ENCODE measurements at places on chromosomes 3 and 15.

GRCh38 chr15:40084650-40085049 is 24.0 kb downstream of the BMF start:
- no peak for DNase-seq

- no peak for DNase-seq
These were observed 78.4 kb downstream of the PCSK6 start for GRCh38 chr15:101411085-101411484.

- no peak for DNase-seq
These were observed 33.3 kb upstream of the CGNL1 start for GRCh38 chr15:57343048-57343447.

- no peak for DNase-seq
These were observed 109.0 kb upstream of the NEDD4 start for GRCh38 chr15:56102441-56102840.

- DNase-seq: no peak
These were observed 81.2 kb downstream of the ANO10 start for GRCh38 chr3:43540624-43541023.

DNA sequence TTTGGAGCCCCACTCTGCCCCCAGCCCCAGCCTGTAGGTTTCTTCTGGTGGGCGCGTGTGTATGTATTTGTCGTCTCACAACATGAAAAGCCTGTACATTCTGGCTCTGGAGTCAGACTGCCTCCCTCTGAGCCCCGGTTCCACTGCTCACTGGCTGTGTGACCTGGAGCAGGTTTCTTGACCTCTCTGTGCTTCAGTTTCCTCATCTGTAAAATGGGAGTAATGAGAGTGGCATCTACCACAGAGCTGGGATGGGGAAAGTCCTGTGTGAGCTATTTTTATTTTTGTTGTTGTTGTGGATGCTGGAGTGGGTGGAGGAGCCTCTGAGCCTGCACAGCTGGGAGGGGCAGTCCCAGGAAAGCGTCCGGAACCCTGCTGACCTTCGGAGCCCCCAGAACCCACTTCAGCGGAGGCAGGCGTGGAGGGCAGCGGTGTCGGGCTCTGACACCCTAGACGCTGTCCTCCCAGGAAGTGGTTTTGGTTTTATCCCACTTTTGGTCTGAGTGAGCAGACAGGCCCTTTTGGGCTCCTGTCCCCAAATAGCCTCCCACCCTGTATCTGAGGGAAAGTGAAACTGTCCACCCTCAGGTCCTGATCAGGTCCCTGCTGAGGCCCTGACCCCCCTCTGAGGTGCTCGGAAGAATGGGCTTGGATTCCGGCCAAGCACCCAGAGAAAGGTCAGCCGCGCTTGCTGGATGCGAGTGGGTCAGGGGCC is 103.5 kb downstream of the CHSY1 start:
- DNase-seq: no peak

DNA sequence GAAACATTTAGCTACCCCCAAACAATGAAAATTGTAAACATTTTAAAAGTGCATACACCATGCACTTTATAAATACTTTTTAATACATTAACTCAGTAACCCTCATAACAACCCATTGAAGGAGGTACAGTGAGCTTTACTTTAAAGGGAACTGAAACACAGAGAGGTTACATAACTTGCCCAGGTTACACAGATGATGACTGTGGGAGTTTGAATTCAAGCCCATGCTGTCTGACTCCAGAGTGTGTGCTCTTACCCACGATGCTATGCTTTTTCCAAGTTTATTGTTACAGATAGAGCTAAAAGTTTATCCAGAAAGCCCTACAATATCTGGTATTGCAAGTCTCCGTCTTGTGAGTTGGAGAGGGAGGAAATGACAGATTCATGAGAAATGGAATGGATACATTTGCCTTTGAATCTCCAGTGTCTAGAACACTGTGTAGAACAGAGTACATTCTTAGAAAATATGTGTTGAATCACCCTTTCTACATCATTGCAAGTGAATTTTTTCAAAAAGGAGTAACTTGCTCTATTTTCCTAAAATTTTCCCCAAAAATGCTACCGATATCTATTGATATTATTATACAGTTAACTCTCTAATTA is 428.3 kb downstream of the NAALADL2 start:
- no peak for DNase-seq

GRCh38 chr3:50342813-50343633 is 2.4 kb upstream of the RASSF1 start:
- no peak for DNase-seq

DNA sequence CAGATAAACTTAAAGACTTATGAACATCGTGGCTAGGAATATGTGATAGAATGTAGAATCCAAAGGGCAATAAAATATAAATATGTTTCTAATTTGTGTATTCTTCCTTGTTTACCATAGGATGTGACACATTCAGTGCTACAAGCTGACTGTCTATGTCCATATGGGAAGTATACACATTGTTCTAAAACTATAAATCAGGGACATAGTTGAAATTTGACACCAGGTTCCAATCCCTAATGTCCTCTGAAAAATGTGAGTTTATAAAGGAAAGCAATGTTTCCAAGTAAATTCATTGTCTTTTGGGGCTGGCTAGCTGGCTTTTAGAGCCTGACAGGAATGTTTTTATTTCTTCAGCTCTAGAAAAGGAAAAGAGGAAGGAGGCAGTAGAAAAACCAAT is 273.6 kb downstream of the CNTN4 start:
- DNase-seq: no peak

GRCh38 chr3:47476330-47476626 is 537 bp upstream of the SCAP start:
- no peak for DNase-seq

- DNase-seq: no peak
These were observed 44.1 kb upstream of the CMTM7 start for GRCh38 chr3:32347343-32348125.

DNA sequence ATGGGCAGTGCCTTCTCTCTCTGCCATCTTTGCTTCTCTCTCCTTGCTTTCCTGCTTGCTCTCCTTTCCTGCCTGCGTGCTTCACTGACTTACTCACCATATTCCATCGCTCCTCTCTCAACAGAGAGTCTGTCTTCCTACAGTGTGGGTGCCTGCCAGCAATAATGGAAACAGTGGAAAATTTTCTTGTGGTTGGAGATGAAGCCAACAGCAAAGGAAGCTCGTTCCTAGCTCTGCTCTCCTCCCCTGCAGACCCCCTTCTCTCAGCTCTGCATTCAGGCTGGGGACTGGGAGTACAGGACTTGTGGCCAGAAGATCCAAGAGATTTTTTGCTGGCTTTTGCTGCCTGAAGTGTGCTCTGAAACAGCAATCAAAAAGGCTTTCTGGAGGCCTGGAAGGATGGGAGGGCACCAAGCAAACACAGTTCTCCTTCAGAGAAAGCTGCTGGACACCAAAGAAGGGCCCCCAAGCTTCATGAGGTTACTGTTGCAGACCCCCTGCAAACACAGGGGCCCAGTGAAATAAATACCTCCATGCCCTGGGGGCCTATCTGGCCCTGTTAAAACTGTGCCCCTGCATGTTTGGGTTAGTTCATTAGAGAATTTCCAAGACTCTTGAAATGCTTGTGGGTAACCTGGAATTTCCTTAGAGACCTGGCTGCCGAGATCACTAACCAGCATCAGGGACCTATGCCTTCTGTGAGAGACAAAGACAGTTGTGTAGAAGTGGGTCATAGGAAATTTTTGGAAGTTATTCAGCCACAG is 149.9 kb upstream of the RASGRP1 start:
- DNase-seq: no peak

- no peak for DNase-seq
These were observed 1209.6 kb downstream of the ZPLD1 start for GRCh38 chr3:103644450-103644849.

DNA sequence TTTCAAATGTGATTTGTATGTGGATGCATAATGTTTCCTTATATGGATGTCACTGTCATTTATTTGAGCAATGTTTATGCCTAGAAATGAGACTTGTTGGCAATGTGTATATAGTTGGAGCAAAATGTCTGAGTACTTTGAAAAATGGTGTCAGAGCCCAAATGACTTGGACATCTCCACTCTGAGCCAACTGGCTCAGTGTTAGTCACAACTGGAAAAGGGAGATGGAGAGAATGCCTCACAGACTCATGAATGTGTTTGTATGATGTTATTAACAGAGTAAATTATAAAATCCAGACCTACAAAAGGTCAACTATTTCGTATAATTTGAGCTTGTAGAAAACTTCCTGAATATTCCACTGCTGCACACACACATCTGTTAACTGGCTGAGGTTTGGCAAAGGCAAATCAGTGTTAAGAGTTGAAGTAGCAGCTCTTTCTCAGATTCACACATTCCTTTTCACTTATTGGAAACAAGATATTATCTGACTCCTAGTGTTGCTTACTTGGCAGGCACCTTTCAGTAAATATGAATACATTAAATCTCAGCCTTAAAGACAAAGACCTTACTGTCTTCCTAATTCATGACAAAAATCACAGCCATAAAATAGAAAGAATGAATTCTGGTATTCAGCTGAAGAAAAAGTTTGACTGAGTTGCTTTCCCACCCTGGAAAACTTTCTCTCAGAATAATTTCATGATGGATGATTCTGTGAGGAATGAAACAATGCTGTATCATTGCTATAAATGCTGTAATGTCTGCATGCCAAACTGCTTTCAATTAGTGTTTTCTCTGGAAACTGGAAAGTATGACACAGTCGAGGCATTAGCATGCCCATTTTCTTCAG is 27.0 kb downstream of the ADIPOQ start:
- no peak for DNase-seq

DNA sequence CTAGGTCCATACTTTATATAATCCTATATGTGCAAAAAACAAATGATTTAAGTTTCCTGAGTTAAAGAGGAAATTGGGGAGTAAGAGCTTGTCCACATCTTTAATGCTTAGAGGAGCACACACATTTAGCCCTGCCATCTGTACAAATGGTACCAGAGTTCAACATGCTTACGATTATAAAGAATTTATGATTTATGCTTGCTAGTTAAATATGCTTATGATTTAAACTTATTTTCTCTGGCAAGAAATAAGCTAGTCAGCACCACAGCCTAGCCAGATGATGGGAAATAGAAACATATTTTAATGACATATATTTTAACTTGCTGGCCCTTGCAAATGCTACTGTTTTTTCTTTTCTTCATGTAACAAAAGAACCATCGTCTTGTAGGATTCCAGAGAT is 48.3 kb downstream of the EIF4E3 start:
- no peak for DNase-seq

GRCh38 chr15:100806157-100806556 is 73.5 kb upstream of the ALDH1A3 start:
- DNase-seq: no peak

- no peak for DNase-seq
These were observed 264.7 kb upstream of the NECTIN3 start for GRCh38 chr3:110806924-110807323.

- DNase-seq: no peak
These were observed 18.8 kb downstream of the BCL2L10 start for GRCh38 chr15:52093539-52094510.

GRCh38 chr3:20999661-21000060 is 751.3 kb downstream of the ZNF385D start:
- no peak for DNase-seq

GRCh38 chr3:138768125-138768524 is 66.6 kb downstream of the PIK3CB start:
- no peak for DNase-seq

DNA sequence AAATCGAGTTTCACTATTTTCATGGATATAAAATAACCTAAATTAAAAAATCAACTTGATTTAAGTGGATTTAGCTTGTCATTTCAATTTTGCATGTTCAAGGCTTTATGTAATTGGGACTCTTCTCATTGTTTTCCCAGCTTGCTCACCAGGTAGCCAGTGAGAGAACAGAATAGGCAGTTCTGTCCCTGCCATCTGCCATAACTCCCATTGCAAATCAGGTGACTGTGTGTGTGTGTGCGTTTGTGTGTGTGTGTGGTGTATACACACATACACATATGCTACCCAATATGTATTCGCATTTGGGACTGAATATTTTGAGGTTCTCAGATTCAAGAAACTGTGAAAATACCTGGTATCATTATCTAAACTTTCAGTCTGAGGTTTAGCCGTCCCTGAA is 1069.8 kb downstream of the IGSF11 start:
- no peak for DNase-seq

DNA sequence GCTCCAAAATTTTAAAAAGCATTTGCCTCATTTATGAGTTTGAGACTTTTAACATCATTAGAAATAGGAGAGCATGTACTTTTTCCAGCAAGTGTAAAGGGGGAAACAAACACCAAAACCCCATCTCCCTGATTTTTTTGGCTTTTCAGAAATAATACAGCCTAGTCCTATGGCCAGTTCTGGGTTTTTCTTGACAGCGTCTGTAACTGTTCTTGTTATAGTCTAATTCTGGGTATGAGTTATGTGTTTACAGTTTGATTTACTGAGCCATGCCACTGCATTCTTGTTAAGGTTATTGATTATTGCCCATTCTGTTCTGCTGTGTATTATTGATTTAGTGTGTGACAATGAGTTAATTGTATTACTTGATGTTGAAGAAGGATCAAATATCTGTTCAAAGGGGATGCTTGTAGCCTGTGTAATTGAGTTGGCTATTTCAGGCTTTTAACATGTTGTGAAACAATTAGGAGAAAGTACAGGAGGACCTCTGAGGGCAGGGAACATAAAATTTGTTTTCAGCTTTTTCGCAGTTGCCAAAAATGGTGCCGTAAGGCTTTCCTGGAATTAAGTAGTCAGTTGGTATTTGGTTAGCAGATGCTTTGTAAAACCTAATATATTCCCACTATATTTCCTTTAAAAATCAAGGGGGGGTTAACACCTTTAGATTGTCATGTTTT is 46.1 kb downstream of the MBNL1 start:
- no peak for DNase-seq

- DNase-seq: no peak
These were observed 39.5 kb upstream of the UBE3A start for GRCh38 chr15:25478313-25478712.

DNA sequence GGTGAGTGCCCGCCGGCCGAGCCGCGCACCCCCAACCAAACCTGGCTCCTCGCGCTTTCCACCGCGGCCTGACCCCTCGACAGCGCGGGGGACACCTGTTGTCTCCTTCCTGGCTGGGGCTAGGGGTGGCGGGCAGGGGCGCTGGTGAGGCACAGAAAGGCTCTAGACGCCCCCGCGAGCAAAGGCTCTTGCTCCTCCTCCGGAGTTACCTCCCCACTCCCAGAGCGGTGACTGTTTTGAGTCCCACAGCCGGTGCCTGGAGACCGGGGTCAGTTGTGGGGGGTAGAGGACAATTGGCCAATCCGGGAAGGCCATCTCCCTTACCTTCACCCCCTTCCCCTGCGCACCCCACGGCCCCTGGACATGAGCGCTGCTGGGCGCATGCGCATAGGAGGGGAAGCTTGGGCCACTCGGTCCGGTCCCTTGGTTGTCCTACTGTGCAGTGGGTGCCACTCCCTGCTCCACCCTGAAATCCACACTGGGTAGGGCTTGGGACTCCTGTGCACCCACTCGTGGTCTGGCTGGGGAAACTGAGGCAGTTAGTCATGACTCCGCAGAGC is 554 bp downstream of the CHST13 start:
- DNase-seq: no peak

GRCh38 chr15:65154720-65155119 is 21.1 kb upstream of the PDCD7 start:
- no peak for DNase-seq

GRCh38 chr15:63212050-63213004 is 22.9 kb downstream of the RAB8B start:
- no peak for DNase-seq

All from stimulated activated CD4-positive, alpha-beta T cell treated with anti-CD3 and anti-CD28 coated beads, Interleukin-1b, Interleukin-23, amount 100 ng/mL, for 48 hours (primary cell).